ENCODE measurements at places on chromosomes 5 and 9. TPM values are rescaled to one million over a fixed set of nuclear protein-coding genes. Genes with fewer than 3 reads are reported as not detected.

GRCh38 chr5:144195448-144195847, 24.8 kb downstream of the KCTD16 start:
- DNase-seq, result no peak

GRCh38 chr5:41510176-41510831, at the start of gene PLCXD3:
Gene PLCXD3, minus strand, starts transcription at chr5:41510601. Its CDS starts 75 bp downstream, at chr5:41510526.
- DNase-seq, result no peak

DNA sequence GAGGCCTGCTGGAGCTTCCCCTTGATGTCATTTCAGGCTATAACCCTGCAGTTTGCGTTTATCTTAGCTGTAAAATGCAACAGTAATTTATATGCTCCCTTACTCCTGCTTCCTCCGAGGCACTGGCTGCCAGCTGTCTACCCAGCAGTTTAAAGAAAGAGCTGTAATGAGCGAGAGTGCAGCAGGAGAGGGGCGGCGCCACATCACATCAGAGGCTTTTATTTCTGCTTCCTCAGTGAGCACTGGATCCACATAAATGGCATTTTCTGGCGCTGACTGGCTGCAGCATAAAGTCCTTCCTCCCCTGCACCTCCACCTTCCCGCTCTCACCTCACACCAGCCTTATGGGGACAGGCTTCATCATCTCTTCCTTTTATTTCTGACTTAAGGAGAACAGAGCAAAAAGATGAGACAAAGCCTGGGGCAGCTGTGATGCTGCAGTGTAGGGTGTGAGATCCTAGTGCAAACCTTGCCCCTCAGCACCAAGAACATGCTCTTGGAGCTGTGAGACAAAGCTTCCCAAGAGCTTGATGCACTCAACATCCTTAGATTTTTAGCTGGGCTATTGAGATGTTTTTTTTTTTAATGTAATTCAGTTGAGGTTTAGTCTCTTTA, 829.6 kb upstream of the ZNF608 start:
- no peak for DNase-seq

GRCh38 chr5:80990971-80991370, 30.8 kb downstream of the RASGRF2 start:
- no peak for DNase-seq

DNA sequence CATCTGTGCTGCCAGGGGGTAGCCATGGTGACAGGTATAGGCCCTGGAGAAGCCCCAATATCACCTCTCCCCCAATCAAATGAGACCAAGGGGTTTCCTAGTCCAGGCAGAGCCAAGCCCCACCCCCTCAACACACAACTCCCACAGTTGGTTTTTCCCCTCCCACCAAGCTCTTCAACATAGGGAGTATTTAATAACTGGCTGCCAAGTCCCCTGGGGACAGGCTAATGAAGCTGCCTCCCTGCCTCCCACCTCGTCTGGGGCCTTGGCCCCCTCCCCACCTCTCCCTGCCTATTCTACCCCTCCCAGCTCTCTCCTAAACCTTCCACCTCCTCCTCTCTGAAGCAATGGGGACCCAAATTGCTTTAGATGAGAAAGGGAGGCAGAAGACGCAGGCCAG, 23.4 kb downstream of the CPLX2 start:
- no peak for DNase-seq

Gene PCDHB6
- 0.46 TPM for total RNA-seq

Gene RPL35
- total RNA-seq, result 2,608 TPM

- DNase-seq, result no peak
These were observed 49.5 kb downstream of the DAB2IP start for GRCh38 chr9:121700832-121701419.

DNA sequence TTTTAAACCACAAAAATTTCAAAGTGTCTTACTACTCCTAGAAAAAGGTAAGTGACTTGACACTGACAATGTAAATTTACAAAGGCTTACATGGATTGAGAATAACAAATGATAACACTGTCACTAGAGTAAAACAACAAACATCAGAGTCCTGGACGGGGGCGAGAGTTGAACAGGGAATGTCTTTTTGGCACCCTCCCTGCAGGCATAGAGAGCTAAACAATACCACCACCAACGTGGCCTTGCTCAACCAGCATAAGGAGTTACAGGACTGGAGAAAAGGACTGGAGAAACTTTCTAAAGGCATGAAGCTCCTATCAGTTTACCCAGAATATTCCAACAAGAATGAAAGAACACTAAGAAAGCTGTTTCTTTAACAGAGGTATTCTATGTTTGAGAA, 55.3 kb downstream of the PTBP3 start:
- no peak for DNase-seq

- no peak for DNase-seq
These were observed 27.1 kb upstream of the TLE1 start for GRCh38 chr9:81716409-81716808.

DNA sequence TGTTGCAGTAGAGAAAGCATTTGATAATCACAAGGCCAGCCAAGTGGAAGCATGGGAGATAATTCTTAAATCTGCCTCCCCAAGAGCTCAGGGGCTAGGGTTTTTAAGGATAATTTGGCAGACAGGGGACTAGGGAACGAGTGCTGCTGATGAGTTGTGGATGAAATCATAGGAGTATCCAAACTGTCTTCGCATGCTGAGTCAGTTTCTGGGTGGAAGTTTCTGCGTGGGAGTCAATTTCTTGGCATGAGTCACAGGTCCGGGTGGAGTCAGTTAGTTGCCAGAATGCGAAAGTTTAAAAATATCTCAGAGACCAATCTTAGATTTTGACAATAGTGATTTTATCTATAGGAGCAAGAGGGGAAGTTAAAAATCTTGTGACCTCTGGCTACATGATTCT, 112.6 kb downstream of the TMC1 start:
- no peak for DNase-seq

DNA sequence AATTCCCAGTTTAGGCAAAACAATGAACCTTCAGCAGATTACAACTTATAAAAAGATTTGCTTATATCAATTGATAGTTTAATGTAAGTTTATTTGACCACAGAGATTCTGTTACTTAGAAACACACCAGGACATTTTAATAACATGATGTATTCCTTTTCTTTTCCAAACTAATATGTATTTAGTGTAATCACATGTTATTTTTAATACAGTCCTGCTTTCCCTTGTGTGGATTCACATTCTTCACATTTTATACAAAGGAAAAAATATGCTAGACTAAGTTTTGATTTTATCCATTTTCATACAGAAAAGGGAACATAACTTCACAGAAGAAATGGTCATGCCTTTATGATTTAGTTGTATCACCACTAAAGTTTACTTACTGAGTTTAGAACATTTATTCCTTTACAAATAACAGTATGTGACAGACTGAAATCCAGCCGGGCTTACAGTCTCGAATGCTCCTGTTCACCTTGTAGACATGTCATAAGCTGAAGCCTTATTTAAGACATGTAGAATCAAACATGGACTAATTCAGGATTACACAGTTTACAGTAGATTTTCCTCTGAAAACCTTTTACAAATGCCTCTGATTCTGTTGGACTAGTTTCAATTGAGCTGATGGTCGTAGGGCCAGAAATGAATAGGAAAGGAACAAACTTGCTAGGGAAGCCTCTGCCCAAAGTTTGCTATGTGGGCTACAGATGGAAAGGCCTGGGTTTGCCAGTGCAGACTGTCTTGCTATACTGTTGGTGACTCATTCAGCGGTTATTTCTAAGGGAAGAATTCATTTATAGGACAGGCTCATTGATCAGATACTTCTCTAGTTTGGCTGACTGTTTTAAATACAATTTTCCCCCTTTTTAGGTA, 6.6 kb upstream of the ASPN start:
- no peak for DNase-seq

DNA sequence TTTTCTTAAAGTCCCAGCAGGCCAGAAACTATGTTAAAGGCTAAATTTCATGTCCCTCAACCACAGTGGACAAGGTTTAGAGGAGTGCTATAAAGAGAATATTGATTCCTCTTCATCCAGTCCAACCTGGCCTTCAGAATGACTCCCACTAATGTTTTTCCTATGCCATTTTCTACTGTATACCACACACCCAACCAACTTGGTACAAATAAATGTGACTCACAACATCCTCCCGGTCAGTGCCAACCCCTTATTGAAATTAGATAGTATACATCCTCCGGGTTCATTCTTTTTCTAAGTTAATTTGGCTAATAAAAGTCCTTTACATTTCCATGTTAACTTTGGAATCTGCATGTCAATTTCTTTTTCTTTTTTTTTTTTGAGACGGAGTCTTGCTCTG, 215.1 kb downstream of the TSSK1B start:
- DNase-seq, result no peak

All from gastrocnemius medialis (tissue), 4 donors.